ENCODE measurements at places on chromosomes 7 and 10. TPM values are rescaled to one million over a fixed set of nuclear protein-coding genes. Genes with fewer than 3 reads are reported as not detected.

Gene FRMD4A
- 17.0 TPM for total RNA-seq

Gene LBX1
- total RNA-seq = not detected

Gene UTF1
- total RNA-seq = not detected

Gene TAS2R41
- total RNA-seq = not detected

Gene LDB1
- 71.0 TPM for total RNA-seq

Gene NME8
- 0.57 TPM for total RNA-seq

Gene CHCHD3
- total RNA-seq = 58.6 TPM

- H3K4me3 ChIP-seq = no peak overlapping the region
- peak overlapping the region; percentile 69 for H3K27ac ChIP-seq
- no peaks in the 10 kb centered on the region for H3K4me1 ChIP-seq
- DNase-seq = no peak
- H3K27me3 ChIP-seq = no peaks in the 10 kb centered on the region
These were observed 201.5 kb downstream of the LRMDA start for GRCh38 chr10:75632805-75633462.

GRCh38 chr7:74030861-74031260 is 2.9 kb downstream of the ELN start:
- H3K27ac ChIP-seq = peak overlapping the region; percentile 91
- H3K27me3 ChIP-seq = no peaks in the 10 kb centered on the region
- DNase-seq = no peak
- H3K36me3 ChIP-seq = peaks cover 9% of the 10 kb centered on the region
- peaks cover 92% of the 10 kb centered on the region for H3K4me1 ChIP-seq

DNA sequence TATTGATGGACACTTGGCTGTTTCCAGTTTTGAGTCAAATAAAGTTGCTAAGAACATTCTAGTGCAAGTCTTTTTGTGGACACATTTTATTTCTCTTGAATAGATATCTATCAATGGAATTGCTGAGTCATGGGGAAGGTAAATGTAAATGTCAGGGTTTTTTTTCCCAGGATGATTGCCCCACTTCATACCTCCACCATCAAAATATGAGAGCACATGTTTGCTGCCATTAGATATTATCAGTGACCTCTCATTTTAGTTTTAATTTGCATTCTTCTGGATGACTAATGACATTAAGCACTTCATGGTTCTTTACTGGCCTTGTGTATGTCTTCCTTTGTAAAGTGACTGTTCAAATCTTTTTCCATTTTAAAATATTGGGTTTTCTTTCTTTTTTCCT is 45.7 kb downstream of the PAPSS2 start:
- no peak overlapping the region for H3K4me3 ChIP-seq
- no peak for DNase-seq
- H3K27ac ChIP-seq = no peak overlapping the region
- H3K36me3 ChIP-seq = no peaks in the 10 kb centered on the region
- no peaks in the 10 kb centered on the region for H3K27me3 ChIP-seq
- H3K4me1 ChIP-seq = no peaks in the 10 kb centered on the region

- H3K4me3 ChIP-seq = no peak overlapping the region
- no peaks in the 10 kb centered on the region for H3K4me1 ChIP-seq
- DNase-seq = no peak
- no peaks in the 10 kb centered on the region for H3K27me3 ChIP-seq
- no peak overlapping the region for H3K27ac ChIP-seq
These were observed 75.7 kb downstream of the IMMP2L start for GRCh38 chr7:111486472-111487142.
